ENCODE measurements at places on chromosomes 16 and 17.

- DNase-seq: peak; percentile 80
Measured at GRCh38 chr16:11407047-11407982, 62.1 kb downstream of the RMI2 start.

GRCh38 chr17:28247671-28248555, 71.1 kb upstream of the TMEM97 start:
- no peak for DNase-seq

GRCh38 chr17:79176792-79177601, 102.4 kb downstream of the ENGASE start:
- DNase-seq: no peak

DNA sequence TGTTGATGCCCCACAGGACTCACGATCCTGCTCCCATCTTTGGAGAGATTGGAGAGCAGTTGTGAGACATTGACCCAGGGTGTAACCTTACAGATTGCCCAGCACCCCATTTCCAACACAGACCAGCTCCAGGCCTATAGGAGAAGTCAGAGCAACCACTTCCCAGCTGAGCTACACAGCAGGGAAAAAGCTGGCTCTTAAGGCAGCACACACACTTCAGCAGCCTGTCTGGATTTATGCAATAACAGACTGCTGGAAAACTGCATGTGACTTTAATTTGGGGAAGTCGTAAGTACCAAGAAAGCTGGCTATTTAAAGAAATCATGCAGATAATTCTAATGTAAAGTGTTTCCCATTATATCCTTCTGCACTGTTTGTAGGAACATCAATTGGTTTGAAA, 30.8 kb downstream of the NOG start:
- no peak for DNase-seq

GRCh38 chr17:50133028-50133768, 3.2 kb upstream of the SAMD14 start:
- DNase-seq: no peak

- DNase-seq: no peak
Measured at GRCh38 chr16:57892447-57893096, 78.4 kb downstream of the CNGB1 start.

DNA sequence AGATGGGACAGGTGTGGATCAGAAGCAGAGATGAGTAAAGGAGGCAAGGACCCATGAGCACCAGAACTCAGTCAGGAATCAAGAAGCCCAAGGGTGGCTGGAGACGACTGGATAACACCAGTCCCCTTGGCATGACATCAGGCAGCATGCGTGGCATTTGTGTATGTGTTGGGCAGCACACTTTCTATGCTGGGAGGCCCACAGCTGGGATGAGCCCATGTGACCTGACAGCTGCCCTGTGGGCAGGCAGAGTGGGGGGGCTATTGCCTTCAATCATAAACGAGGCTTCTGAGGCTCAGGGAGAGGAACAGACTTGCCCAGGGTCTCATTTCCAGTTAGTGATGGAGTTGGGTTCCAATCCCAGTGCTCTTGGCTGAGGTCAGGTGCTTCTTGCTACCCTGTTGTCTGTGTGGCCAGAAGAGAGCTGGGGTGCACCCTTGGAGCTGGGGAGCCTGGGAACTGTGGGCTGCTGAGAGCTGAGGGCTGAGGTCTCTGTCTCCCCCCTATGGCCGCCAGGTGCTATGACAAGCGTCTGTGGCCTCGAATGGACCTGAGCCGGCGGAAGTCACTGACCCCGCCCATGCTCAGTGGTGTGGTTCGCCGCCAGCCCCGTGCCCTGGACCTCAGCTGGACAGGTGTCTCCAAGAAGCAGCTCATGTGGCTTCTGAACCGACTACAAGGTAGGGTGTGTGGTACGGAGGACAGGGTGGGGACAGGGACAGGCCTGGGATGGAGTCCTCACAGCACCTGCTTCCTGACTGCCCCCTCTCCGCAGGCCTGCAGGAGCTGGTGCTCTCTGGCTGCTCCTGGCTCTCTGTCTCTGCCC, 7.1 kb upstream of the ORAI3 start:
- no peak for DNase-seq

DNA sequence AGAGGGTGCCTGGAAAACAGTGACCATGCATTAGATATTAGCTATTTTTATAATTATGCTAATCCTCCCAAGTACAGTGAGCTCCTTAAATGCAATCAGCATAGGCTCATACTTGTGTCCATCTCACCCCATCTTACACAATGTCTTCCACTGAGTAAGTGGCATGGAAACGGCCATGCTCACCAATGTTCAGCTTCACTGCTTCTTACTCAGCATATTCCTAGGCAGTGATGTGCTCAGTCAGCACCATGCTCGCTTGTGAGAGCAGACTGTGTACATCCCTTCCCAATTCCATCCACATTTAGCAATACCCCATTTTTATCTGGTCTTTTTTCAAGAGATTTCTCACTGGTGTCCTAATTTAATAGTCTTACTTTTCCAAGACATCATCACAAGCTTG, 454.8 kb upstream of the SOX9 start:
- no peak for DNase-seq

- DNase-seq: no peak
Measured at GRCh38 chr16:83171396-83171795, 544.6 kb downstream of the CDH13 start.

GRCh38 chr17:45320349-45320930, 3.6 kb upstream of the MAP3K14 start:
- no peak for DNase-seq

DNA sequence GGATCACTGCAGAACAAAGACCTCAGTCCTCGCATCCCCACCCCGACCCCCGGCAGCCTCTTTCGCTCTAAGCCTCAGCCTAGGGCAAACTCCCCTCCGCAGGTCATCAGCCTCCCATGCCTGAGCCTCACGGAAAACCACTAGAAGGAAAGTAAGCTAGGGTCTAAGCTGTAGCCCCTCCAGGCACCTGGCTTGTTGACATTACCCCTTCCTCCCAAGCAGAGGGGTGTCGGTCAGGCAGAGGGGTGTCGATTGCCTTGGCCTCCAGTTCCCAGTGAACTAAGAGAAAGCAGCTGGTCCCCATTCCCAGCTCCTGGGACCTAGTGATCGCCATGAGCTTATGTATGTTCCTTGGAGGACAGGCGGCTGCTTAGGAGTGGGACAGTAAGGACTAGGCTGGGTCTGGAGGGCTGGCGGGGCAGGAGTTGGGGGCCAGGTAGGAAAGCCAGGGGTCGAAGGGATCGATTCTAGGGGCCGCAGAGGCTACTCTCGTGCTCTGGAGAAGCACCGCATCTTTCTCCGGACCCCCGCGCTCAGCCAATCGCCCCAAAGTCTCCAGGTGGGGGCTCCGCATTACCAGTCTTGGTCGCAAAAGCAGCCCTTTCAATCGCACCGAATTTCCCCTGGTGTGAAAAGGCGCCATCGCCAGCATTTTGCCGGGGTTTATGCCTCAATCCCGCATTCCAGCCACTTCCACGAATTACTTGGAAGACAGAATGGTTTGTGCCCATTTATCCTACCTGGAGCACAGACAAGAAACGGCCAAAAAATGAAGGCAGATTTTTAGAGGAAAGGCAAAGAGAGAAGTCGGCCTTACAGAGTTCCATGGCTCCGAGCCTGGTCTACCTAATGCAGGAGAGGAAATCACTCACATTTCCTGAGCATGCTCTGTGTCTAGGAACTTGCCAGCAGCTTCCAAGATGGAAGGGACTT, 21.3 kb upstream of the HOXB13 start:
- no peak for DNase-seq

GRCh38 chr17:40340880-40341807, 23.4 kb downstream of the GJD3 start:
- peak; percentile 90 for DNase-seq

- DNase-seq: no peak
Measured at GRCh38 chr17:78960928-78961327, 18.8 kb downstream of the LGALS3BP start.

DNA sequence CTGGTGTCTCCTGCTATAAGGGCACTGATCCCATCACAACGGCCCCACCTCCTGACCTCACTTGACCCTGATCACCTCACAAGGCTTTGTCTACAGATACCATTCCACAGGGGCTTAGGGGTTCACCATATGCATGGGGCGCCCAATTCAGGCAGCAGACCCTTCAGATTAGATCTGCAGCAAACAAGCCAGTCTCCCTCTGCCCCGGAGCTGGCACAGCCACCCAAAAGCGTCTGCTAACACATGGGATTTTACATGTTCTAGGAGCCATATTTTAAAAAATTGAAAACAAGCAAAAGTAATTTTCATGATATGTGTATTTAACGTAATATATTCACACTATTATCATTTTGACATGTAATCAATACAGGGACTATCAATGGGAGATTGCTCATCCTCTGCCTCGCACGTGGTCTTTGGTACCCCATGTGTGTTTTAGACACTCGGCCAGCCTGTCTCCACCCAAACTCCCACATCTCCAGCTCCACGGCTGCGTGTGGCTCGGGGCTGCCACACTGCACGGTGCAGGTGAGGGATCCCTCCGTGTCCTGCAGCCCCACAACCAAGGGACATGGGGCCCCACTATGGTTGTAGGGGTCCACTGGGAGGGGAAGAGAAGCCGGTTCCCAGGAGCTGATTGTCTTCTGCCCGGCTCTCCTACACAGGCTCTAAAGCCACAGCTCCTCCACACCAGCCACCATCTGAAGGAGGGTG, 107.6 kb downstream of the RBFOX3 start:
- DNase-seq: no peak

DNA sequence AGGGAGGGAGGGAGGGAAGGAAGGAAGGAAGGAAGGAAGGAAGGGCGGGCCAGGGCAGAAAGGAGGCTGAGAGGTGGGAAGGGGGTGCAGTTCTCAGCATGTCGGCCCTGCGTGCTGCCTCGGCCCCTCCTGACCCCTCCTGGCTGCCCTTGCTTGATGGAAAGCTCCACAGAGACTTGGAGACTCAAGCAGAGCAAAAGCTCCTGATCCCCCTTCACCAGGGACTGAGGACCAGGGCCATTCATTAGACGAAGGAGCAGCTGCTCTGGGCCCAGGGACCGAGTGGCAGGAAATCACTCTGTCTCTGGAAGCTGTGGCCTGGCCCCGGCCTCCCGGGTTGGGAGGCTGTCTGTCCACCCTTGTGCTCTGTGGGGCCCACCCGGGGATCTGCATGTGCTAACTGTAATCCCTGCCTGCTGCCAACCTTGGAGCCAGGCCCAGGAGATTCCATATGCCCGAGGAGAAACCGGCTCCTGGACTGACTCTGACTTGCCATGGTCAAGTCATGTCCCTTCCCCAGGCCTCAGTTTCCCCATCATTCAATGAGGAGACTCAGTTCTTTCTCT, 27.4 kb upstream of the C1QL1 start:
- DNase-seq: no peak

GRCh38 chr16:70735141-70735979, 49.5 kb upstream of the MTSS2 start:
- no peak for DNase-seq

DNA sequence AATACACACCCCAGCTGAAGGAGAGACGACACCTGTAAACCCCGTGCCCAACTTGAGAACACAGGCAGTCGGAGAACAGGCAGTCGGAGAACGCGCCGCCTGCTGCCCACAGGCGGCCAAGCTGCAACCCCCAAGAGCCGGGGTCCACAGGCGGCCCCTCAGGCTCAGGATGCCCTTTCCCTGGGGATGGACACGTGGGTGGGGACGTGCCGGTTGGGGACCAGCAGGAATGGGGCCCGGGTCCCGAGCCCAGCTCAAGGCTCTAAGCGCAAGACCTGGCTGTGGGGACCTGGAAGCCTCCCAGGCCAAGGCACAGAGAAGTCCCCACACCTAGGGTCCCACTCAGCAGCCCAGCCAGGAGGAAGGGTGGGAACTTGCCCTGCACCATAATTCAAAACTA, 79.5 kb upstream of the GNG13 start:
- DNase-seq: no peak

GRCh38 chr16:73432850-73433730, 385.2 kb upstream of the ZFHX3 start:
- peak; percentile 95 for DNase-seq

GRCh38 chr17:27241346-27241946, 52.5 kb upstream of the WSB1 start:
- no peak for DNase-seq

- no peak for DNase-seq
Measured at GRCh38 chr17:41523787-41524186, 4.3 kb downstream of the KRT19 start.

GRCh38 chr17:80780381-80781198, 211.1 kb upstream of the CHMP6 start:
- DNase-seq: peak; percentile 77

DNA sequence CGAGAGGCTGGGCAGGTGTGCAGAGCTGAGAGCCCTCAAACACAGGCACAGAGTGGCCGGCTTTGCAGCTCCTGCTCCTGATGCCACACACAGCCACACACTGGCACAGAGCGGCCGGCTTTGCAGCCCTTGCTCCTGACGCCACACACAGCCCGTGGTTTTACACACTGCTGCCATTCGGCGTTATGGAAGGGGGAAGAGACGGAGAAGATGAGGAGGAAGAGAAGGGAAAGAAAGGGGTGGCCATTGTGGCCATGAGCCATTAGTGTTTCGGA, 26.8 kb downstream of the WSCD1 start:
- DNase-seq: no peak

- DNase-seq: no peak
Measured at GRCh38 chr17:77385750-77386501, 245.2 kb downstream of the SEC14L1 start.

- peak; percentile 55 for DNase-seq
Measured at GRCh38 chr17:41917679-41918313, 955 bp downstream of the ACLY start.

DNA sequence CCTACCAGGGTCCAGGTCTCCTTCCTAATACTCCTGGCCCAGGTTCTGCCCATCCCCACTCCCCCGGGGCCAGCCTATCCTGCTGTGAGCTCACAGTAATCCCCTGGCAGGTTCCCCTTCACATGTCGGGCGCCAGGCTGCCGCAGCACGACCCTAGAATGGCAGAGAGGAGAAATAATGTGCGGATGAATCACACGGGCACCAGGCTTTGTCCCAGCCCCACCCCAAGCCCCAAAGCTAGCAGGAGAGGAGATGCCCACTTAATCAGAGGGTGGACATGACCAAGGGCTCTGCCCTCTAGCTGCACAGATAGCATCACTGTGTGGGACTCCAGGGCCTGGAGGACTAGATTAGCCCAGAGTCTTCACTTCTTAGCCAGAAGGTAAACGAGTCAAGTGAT, 39.5 kb downstream of the ST3GAL2 start:
- no peak for DNase-seq

GRCh38 chr17:29664743-29665480, 42.2 kb upstream of the CORO6 start:
- no peak for DNase-seq

GRCh38 chr17:35088356-35088880, 24.9 kb upstream of the RFFL start:
- DNase-seq: peak; percentile 53

DNA sequence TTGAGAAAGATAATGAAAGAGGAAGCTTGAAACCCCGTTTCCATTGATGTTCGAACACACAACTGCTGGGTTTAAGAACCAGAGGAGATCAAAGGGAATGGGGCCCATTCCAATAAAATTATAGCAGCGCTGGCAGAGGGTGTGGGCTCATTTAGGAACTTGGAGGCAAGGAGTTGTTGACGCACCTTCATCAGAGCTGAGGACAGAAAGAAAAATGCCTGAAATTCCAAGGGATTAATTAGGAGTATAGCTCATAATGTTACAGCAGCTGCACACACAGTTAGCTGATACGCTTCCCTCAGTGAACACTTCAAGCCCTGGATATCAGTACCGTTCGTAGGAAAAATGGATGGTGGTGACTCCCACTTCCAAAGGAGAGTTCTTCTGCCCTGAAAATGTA, 127.2 kb downstream of the AXIN2 start:
- no peak for DNase-seq

- DNase-seq: no peak
Measured at GRCh38 chr16:11737713-11738112, 4.9 kb downstream of the TXNDC11 start.

GRCh38 chr16:1107141-1107540, 11.1 kb upstream of the C1QTNF8 start:
- no peak for DNase-seq
